ENCODE measurements at places on chromosomes 11 and 22.

- no peak for DNase-seq
These were observed 56.8 kb downstream of the EMSY start for GRCh38 chr11:76501526-76502202.

DNA sequence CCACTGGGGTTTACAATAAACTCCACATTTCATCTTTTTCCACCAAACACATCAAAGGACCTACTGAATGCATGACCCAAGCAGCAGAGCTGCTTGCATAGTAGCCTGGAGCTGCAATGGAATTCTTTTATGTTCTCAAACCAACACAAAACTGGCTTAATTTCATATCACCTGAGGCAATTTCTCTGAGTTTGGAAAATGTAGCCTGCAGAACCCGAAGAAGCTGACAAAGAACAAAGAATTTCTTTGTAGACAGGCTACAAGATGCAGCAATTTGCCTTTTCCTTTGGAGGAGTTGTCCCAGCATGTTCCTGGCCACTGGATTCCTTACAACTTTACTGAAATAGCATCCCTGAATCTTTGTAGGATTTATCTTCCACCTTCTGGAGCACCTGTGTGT lies 5.5 kb upstream of the TECTA start:
- DNase-seq = no peak

GRCh38 chr11:7971846-7972245 lies 6.6 kb upstream of the NLRP10 start:
- DNase-seq = no peak

GRCh38 chr11:2347308-2347830 lies 29.7 kb upstream of the CD81 start:
- DNase-seq = no peak

GRCh38 chr11:33674035-33674814 lies 26.4 kb downstream of the C11orf91 start:
- DNase-seq = no peak

DNA sequence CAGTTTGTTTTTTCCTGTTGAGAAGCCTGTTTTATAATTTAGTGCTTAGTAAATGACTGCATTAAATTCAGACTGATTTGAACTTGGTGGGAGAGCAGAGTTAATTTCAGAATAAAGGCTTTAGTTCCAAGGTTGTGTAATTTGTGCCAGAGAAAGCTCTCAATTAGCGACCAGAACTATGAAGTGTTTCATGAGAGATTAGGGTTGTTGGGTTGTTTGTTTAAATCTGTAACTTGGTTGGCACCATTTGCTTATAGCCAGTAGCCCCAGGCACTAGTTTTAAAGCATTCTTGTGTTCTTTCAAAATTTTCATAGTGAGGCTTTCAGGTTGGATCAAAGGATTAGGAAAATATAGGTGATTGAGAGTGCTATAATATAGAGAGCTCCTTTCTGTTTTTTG lies 25.5 kb downstream of the UVRAG start:
- no peak for DNase-seq

DNA sequence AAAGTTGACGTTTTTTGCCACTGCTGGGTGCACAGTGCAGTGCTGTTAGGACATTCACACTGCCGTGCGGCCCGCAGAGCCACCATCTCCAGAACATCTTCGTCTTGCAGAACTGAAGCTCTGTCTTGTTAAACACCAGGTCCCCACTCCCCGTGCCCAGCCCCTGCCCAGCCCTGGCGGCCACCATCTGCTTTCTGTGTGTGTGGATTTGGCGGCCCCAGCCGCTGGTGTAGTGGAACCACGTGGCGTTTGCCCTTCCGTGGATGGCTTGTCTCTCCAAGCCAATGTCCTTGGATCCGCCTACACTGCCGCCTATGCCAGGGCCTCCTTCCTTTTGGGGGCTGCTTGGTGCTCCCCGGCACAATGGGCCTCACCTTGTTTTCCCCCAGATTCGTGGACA lies 8.2 kb upstream of the MUC5AC start:
- no peak for DNase-seq

- DNase-seq = no peak
These were observed 1.0 kb downstream of the SUN2 start for GRCh38 chr22:38754751-38755154.

DNA sequence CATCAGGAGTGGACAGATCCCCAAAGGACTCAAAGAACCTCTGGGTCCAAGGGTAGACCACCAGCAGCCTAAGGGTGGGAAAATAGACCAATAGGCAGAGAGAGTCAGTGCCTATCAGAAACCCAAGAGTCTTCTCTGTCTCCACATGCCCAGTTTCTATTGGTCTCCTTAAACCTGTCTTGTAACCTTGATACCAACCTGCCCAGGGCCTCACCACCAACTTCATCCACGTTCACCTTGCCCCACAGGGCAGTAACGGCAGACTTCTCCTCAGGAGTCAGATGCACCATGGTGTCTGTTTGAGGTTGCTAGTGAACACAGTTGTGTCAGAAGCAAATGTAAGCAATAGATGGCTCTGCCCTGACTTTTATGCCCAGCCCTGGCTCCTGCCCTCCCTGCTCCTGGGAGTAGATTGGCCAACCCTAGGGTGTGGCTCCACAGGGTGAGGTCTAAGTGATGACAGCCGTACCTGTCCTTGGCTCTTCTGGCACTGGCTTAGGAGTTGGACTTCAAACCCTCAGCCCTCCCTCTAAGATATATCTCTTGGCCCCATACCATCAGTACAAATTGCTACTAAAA lies at the start of gene HBB:
Gene HBB, minus strand, starts transcription at position 340 of the 579 bp plus-strand sequence. Its CDS starts 50 bp downstream, at position 290.
- no peak for DNase-seq

GRCh38 chr11:794766-795633 lies 3.1 kb downstream of the SLC25A22 start:
- DNase-seq = no peak

DNA sequence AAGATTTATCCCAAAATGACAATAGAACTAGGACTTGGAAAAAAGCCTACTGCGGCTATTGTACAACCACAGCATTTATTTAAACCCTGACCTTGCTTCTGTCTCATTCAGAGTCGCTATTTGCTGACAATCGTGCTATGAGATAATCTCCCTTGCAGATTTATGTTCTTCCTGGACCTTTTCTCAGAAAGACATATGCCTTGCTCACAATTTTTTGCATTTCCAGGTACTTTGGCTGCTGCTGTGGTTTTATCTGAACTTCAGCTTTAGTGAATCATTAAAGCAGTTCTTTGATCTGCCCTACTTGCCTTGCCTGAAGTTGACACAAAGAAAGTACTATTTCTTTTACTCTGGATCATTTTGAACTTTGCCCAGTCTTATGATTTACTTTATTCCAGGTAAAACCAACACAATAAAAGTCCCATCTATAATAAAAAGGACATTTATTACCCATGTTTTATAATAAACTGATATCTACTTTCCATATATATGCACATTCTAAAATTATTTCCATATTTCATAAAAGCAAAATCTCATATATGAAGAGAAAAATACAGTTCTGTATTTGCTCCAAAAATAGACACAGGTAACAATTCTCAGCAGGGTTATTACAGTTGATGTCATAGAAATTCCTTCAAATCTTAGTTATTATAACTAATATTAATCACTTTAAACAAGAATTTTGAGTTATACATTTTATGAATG lies 63.4 kb upstream of the CARD18 start:
- no peak for DNase-seq

DNA sequence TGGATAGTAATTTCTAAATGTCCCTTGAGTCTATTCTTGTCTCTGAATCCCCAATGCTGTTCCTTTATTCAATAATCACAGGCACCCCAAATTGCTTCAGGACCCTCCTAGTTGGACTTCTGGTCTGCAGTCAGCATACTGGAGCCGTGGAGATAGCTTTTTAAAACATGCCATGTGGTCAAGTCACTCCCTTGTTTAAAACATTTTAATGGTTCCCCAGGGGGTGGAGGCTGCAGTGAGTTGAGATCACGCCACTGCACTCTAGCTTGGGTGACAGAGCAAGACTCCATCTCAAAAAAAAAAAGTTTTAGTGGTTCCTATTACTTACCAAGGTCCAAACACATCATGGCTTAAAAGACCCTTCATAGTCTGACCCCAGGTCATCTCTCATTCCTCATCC lies 220.3 kb downstream of the ADAMTS15 start:
- no peak for DNase-seq

DNA sequence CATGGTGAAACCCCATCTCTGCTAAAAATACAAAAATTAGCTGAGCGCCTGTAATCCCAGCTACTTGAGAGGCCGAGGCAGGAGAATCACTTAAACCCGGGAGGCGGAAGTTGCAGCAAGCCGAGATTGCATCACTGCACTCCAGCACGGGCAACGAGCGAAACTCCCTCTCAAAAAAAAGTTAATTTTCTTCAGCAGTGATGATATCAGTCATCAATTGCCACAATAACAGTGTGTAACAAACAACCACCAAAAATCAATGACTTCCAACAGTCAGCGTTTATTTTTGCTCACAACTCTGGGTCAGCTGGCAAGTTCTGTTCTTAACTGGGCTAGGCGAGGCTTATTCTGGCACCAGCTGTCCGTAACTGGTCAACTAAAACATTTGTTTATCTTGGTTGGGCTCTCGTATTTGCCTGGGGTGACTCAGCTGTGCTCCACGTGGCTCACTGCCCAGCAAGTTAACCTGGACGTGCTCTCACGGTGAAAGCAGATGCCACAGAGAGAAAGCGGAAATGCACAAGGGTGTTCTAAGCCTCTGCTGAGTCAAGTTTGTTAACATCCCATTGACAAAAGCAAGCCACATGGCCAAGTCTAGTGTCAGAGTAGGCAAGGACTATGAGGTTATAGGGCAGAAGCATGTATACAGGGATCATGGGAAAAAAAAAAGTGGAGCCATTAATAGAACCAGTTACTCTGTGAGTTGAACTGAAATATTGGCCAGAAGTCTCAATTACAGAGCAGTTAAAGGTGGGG lies 52.1 kb downstream of the LHFPL7 start:
- no peak for DNase-seq

DNA sequence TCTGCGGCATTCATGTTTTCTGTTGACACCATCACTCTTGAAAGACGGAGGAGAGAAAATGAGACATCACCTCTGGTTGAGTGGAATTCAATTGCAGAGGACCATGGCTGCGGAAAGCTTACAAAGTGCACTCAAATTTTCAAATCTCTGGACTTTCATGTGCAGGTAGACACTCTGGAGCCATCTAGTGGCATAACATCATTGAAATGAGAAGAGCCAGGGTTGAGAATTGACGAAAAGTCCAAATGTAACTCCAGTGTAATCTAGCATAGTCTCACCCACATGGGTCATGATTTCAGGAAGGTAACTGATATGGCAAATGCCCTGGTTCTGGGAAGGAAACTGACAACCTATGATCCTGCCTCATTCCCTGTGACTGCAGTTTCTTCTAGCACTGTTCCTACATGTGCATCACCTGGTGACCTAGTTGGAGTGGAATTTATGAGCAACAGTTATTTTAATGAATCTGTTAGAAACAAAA lies 687.8 kb downstream of the KCNA4 start:
- DNase-seq = no peak

DNA sequence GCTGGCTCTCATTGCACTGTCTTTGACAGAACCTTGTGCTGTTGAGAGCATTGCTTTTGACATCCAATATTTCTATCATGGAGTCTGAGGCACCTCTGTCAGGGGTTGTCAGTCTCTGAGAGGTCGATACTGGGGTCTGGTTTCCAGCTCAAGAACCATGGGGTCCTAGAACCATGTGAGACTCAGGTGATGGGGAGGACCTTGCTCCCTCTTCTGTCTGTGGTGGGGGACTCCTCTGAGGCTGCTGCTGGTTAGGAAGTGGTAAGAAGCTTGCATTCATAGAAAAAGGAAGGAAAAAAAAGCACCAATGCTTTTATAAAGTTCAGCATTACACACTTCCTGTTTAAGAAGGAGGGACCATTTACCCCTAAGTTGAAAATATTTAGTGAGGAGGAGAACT lies 91.8 kb upstream of the CD44 start:
- no peak for DNase-seq

DNA sequence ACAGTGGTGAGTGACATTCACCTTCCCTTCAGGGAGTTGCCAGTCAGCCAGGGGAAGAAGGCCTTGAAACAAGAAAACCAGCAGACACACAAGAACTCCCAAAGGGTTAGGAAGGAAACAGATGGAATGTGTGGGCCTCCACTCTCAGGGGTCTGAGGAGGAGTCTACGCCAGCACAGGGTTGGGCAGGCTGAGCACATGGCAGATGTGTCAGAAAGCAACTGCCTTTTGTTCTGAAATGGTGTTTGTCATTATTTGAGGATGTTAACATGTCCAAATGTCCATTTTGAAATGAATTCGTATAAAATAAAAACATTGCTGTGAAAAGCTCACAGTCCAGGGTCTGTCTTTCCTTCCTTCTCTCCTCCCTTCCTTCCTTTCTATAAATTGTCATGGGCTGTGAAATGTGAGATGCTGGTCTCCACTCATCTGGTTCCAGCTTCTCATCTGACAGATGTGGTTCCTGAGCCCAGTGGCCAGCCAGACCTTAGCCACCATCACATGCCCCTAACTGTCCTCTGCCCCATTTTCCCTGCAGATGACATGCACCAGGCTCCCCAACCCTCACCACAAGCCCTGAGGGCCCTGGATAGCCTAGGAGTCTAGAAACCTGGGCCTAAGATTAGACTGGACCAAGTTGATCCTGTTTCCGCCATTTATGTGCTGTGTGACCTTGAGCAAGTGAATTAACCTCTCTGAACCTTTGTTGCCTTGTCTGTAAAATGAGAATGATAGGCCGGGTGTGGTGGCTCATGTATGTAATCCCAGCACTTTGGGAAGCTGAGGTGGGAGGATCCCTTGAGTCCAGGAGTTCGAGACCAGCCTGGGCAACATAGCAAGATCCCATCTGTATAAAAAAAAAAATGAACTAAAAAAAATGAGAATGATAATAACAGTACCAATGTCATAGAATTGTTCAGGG lies 56.2 kb upstream of the CRYBB3 start:
- DNase-seq = no peak

DNA sequence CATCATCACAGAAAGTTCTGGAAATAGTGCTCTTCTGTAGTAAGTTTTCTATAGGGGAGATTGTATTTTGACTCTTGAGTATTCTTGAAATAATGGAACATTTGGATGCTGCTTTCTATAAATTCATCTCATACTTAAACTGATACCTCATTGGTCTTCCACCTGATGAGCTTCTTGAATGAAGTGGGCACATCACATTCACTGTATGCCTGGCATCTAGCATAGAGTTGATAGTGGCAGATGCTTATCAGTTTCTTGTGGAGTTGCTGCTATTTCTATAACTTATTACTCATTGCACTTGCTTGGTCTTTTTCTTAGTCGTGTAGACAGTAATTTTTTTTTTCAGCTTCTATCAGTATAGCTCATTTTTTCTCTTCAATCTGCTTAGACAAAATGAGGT lies 5.4 kb downstream of the ATXN10 start:
- DNase-seq = no peak

DNA sequence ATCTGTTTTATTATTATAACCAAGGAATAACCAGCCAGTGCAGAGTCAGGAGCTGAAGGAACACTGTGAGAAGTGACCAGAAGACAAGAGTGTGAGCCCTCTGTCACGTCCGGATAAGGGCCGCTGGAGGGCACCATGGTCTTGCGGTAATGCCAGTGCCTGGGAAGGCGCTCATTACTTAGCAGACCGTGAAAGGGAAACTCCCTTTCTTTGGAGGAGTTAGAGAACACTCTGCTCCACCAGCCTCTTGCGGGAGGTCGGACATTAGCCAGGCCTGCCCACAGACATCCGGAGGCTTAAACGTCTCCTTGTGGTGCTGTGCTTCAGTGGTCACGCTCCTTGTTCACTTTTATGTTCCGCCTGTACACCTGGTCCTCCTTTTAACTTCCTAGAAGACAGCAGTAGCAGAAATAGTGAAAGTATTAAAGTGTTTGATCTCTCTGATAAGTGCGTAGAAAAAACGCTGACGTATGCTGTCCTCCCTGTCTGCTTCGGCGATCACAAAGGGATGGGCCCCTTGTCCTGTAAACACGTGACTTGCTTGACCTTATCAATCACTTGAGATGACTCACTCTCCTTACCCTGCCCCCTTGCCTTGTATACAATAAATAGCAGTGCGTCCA lies 120.6 kb upstream of the LMO1 start:
- no peak for DNase-seq
